ENCODE measurements at places on chromosomes 4 and X. TPM values are rescaled to one million over a fixed set of nuclear protein-coding genes. Genes with fewer than 3 reads are reported as not detected.

SLC9B2 gene
- total RNA-seq = 6.1 TPM

DAPP1 gene
- 0.98 TPM for total RNA-seq

CTSO gene
- 6.4 TPM for total RNA-seq

MBNL3 gene
- total RNA-seq = 4.5 TPM

PCDH10 gene
- not detected for total RNA-seq

TMEM31 gene
- not detected for total RNA-seq

GJB1 gene
- total RNA-seq = not detected

CLNK gene
- total RNA-seq = not detected

TMEM33 gene
- 29.3 TPM for total RNA-seq

P2RY8 gene
- 1.1 TPM for total RNA-seq

DNA sequence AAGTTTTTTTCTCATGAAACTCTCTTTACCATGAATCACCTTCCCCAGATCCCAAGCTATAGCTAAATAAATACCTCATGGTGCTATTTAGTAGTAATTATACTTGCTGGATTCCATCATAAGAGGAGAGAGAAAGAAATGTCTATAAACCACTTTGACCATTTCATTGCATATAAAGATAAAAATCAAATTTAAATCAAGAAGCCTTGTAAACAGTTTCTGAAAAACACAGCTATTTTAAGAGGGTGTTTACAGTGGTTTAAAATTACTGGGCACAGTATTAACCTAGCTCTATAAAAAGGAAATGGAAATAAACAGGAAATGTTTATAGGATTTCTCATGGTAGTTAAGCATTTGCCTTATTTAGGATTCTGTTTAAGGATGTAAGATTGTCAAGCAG is 637.9 kb downstream of the ADGRL3 start:
- no peak for DNase-seq

- no peak for DNase-seq
Observed at GRCh38 chr4:1126506-1126905, 13.1 kb upstream of the RNF212 start.

GRCh38 chrX:151393514-151393913 is 3.5 kb upstream of the VMA21 start:
- DNase-seq = no peak

GRCh38 chr4:138555108-138555507 is 313.0 kb upstream of the SLC7A11 start:
- no peak for DNase-seq

DNA sequence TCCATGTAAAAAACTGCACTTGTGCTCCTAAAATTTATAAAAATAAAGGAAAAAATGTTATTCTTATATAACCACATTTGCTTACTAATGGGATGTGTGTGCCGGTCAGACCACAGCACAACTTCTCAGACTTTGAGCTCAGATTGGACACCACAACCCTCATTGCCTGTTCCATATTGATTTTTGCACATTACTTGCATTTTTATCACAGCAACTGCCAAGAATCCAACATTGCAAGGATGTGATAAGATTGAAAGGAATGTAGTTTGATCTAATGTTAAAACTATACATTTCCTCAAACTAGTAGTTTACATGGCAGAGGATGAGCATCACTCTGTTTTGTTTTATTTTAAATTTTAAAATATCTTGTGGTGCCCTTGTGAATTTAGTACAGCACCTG is 227.8 kb downstream of the KDR start:
- no peak for DNase-seq

DNA sequence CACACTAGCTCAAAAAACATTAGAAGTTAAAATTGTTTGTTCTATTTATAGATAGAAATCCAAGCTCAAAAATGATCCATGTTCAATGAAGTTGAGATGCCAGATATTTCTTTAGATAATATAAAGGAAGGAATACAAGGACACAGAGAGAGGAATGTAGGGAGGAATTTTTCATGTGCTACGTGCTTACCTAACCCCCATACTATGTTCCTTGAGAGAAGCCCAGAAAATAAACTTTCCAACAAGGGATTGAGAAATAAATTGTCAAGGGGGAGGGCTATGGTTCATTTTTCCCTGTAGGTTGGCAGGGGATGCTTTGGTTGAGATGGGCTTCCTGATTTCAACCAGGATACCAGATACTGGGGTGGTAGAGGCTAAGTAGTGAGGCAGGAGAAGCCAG is 15.6 kb upstream of the ADH5 start:
- no peak for DNase-seq

GRCh38 chr4:142161086-142161485 is 524.7 kb downstream of the IL15 start:
- no peak for DNase-seq

DNA sequence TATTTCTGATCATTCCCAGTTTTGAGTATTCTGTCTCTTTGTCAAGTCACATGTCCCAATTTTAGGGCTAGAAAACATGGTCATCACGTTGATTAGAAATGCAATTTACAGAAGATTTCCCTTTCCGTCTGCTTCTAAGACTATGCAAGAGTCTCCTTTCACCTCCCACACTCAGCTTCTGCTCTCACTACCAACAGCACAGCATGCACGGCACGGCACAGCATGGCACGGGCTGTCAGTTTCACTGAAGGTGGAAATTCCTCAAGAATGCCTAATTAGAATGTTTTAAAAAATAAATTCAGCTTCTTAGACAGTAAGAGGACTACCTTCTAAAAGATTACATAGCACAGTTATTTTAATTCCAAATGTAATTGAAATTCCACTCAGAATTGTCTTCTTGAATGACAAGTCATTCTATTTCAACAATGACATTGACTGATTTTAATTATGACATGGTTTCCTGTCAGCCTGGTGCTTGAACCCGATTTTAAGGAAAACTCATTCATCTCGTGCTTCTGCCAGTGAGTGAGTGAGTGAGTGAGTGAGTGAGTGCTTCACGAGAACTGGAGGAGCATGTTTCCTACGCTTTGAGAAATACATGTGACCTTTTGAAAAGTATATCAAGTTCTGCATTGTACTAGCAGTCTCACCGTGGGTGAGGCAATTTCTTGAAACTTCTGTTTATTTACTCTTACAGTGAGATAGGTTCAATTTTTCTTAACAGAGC is 124.8 kb upstream of the SORBS2 start:
- no peak for DNase-seq

DNA sequence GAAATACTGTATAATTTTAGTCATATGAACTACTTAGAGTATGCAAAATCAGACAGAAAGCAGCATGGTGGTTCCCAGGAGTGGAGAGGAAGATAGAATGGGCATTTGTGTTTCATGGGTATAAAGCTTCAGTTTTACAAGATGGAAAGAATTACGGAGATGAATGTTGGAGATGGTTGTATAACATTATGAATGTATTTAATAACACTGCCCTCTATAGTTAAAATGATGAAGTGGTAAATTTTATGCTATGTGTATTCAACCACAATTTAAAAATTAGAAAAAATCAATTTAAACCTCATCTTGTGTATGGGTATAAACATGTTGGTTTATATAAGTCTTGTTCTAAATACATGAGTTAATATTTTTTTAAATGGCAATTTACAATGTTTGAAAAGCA is 521.1 kb downstream of the FSTL5 start:
- no peak for DNase-seq

GRCh38 chr4:110442309-110442708 is 33.6 kb upstream of the ENPEP start:
- peak; percentile 12 for DNase-seq

GRCh38 chr4:960636-961350 is 12.6 kb downstream of the DGKQ start:
- DNase-seq = no peak

- no peak for DNase-seq
Observed at GRCh38 chrX:45070116-45071007, 130.3 kb downstream of the DIPK2B start.

DNA sequence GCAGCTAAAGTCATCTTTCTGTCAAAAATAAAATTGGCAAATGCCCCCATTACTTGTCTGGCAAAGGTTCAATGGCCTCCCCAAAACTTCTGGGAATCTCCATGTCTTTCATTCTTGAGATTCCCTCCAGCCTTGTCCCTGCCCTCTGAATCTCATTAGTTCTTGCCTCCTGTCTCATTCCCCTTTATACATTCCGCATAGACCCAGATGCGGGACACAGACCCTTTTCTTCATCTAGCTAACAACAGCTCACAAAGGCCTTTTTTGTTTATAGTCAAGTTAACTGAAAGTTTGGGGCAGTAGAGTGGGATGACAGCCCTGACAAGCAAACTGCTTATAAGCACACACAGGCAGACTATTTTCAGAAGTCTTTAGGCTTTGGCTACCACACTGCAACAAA is 306.1 kb upstream of the FAM241A start:
- no peak for DNase-seq

DNA sequence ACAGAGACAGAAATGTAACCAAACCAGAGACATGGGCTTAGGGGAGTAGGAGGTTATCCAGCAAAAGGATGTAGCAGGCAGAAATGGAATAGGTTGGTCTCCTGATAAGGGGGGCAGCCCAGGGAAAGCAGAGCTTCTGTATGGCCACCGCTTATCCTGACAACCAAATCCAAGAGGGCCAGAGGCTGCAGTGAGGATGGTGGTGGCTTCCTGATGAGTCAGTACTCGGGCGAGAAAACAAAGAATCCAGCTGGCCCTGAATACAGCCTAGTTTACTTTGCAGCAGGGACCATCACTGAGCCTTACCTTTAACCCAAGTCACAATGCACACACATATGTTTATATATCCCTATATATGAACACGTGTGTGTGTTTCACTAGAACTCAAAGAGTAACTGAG is 129.7 kb upstream of the FTHL17 start:
- no peak for DNase-seq

- no peak for DNase-seq
Observed at GRCh38 chr4:77801260-77801608, 17.9 kb downstream of the CNOT6L start.

DNA sequence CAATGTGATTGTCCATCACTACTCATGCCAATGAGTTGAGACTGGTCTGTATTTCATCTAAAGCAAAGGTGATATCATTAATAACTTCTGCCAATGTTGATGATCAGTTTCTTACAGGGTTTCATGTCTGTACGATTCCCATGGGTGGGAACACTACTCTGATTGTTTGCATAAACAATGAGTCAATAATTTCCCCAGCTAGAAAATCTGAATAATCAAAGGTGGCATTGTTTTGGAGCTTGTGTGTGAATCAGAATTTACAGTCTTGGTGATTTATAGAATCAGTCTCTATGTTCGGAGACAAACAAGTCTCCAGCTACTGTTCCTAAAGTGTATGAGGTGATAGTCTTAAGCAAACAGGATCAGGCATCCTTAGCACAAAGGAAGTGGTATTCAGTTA is 35.5 kb upstream of the PARM1 start:
- no peak for DNase-seq

DNA sequence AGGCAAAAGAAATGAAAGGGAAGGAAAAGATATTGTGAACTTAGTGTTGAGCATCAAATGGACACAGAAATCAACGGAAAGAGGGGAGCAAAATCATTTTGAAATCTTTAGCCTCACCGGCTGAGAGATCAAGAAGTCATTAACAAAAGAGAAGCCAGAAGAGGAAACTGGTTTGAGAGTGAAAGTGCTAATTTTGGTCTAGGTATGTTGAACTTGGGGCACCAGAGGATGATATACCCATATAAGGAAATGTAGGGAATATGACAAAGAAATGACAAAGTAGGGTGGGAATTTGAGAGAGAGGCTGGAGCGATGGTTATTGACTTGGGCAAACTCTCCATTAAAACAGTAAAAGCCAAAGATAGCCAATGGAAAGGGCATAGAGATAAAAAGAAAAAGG is 183.4 kb upstream of the ATOH1 start:
- DNase-seq = no peak

DNA sequence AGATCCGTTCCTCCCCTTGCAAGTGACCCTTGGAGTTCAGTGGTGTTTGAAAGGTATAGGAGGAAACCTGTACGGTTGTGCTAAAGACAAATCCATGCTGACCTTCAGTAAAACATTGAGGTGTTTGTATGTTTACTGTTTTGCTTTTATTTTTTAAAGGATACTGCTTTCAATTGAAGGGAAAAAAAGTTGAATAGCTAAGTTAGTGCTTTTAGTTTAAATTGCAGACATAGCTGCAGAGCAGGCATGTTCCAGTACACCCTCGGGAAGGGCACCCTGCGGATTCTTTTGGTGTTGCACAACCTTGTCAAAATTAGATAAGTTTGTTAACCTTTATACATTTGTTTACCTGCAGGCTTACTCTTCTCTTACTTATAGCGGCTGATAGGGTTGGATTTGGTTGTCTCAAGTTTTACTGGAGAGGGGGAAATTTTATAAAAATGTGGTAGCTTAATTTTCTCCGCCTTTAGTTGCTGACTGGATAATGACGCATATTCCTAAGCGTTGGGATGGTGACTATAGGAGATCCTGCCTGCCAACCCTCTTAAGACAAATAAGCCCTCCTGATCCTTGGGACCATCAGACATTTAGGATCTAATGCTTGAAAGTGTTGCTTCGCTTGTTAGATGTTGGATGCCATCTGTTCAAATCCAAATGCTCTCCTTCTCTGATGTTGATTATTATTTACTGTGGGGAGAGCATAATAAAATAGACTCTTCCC is 2.0 kb downstream of the RAPGEF2 start:
- no peak for DNase-seq

DNA sequence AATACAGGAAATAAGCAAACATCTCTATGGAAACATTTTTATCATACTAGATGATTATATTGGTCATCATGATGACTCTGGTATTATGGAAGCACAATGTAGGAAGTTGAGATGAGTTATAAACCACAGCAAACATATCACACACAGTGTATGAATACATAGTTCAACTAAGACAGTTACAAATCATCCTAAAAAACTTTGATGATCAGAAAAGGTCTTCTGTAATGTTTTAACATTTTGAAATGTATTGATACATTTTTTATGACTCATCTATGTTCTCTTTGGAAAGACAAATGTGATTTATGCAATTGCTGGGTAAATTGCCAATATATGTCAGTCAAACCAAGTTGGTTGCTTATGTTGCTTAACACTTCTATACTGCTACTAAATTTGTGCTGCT is 4.8 kb downstream of the CXCL3 start:
- DNase-seq = no peak

DNA sequence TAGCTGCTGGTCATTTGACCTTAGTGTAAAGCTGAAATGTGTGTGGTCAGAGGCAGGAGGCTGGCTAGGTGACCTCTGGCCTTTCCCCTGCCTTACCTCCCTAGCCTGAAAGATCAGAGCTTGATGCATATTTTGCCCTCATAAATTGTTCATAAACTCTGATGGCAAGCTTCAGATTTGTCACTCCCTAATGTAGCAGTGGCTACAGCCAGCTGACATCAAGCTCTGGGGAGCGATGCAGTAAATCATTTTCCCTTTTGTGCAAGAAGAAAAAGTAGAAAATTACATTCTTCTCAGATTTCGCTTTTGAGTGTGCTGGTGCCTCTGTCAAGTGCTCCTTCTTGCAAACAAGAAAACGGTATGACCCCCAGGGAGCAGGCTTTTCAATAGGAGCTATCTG is 87.7 kb upstream of the MAGEA4 start:
- DNase-seq = no peak

DNA sequence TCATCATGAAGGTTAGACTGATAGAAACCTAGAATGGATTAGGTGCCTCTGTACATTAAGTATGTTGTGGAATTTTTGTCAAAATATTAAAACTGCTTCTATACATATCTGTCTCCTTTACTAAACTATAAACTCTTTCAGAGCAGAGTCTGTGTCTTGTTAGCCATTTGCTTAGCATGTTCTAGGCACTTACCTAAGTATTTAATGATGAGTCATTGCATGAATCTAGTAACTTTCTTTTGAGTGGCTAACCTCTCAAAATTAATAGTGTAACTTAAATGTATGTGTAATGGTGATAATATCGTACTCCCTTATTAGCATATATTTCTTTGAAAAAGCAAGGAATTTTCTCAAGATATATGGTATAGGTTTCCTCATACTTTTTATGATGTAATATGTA is 57.8 kb downstream of the RAP1GDS1 start:
- DNase-seq = no peak

- no peak for DNase-seq
Observed at GRCh38 chr4:24645765-24646550, 61.6 kb upstream of the DHX15 start.
